ENCODE measurements at places on chromosomes 7 and 10.

- DNase-seq = no peak
Measured at GRCh38 chr10:121311812-121312443, 286.3 kb downstream of the FGFR2 start.

GRCh38 chr10:59805014-59805413 lies 51.8 kb upstream of the MRLN start:
- no peak for DNase-seq

- DNase-seq = no peak
Measured at GRCh38 chr10:124347956-124348355, 70.8 kb downstream of the OAT start.

- DNase-seq = no peak
Measured at GRCh38 chr10:99908512-99908911, 101.2 kb downstream of the DNMBP start.

- no peak for DNase-seq
Measured at GRCh38 chr7:23100697-23101096, 4.9 kb upstream of the KLHL7 start.

GRCh38 chr7:28205506-28205905 lies 24.9 kb upstream of the JAZF1 start:
- no peak for DNase-seq

GRCh38 chr7:22822486-22823141 lies at the start of gene TOMM7:
TSS of gene TOMM7 (minus strand) at chr7:22822849. CDS start at chr7:22822779, 70 bp downstream.
- peak; percentile 81 for DNase-seq

DNA sequence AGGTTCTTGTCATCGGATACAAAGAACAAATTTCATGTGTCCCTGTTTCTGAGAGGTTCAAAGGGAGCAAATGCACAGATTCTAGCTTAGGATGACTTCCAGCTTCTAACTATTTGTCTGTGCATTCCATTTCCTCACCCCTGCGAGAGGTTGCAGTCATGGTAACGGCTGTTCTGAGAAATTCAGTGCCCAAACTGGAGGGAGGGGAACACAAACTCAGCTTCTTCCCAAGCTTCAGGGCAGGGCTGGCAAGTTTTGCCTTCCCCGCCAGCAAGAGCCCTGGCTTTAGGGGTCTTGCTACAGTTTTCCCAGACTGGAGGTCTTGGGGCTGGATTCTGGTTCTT lies 11.1 kb downstream of the FAS start:
- DNase-seq = no peak

DNA sequence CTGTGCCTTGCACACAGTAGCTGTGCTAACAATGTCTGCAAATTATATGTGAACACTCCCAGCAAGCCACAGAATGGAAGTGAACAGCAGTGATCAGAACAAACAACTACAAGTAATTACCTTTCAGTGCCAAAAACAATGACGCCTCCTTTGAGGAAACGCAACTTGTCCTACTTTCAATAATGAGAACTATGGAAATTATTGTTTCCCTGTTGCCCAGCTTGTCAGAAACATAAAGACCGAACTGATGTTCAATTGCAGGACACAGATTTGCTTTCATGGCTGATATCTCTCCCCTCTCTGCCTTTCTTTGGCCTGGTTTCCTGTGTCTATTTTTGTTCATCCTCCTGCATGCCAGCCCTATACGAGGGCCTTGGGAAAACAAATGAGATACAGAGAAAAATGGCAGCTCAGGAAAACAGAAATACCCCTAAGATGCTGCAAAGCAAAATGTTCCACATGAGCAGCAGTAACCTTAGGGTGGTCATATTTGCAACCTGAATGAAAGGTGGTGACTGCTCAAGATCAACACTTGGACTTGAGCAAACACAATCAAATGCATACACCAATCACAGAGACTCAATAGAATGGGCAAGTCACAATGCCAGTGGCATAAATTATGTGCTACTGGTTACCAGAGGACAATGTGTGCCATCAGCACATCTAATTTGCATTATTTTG lies 26.8 kb downstream of the COBL start:
- DNase-seq = no peak

GRCh38 chr7:112897839-112898431 lies 107.7 kb upstream of the TMEM168 start:
- no peak for DNase-seq

Measured in T-helper 22 cell (primary cell).